ENCODE measurements at places on chromosomes 4 and X.

DNA sequence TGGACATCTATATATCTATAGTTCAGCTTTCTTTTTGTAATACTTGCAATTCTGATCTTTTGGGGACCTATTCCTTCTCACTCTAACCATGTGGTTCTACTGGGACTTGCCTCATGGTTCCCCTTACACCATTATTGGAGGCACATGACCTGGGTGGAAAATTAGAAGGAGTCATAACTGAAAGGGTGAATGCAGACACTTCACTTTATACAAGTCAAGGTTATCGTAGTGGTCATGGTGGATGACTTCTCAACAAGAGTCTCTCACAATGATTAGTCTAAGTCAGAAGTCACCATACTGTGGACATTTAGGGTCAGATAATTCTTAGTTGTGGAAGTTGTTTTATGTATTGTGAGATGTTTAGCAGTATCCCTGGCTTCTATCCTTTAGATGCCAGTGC is 10.5 kb upstream of the EIF4E start:
- no peak for DNase-seq

GRCh38 chrX:110086162-110086915 is 83.4 kb downstream of the TMEM164 start:
- no peak for DNase-seq

DNA sequence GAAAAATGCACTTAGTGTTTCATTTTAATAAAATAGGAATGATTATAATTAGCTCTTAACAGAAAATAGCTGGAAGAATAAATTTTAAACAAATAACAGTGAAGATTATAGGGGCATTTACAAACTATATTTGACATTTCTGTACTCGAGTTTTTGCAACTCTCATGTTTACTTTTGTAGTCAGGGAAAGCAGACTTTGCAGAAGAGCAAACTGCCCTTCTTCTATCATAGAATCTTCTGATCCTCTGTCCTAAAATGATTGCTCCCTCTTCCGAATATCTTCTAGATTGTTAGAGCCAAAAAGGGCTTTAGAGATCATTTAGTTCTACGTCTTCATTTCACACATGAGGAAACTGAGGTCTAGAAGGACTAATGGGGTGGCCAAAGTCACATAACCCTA is 219.0 kb downstream of the RELL1 start:
- no peak for DNase-seq

GRCh38 chr4:107147873-107148272 is 111.8 kb upstream of the DKK2 start:
- no peak for DNase-seq

- DNase-seq: no peak
These were observed 21.5 kb downstream of the HHIP start for GRCh38 chr4:144667500-144667899.

DNA sequence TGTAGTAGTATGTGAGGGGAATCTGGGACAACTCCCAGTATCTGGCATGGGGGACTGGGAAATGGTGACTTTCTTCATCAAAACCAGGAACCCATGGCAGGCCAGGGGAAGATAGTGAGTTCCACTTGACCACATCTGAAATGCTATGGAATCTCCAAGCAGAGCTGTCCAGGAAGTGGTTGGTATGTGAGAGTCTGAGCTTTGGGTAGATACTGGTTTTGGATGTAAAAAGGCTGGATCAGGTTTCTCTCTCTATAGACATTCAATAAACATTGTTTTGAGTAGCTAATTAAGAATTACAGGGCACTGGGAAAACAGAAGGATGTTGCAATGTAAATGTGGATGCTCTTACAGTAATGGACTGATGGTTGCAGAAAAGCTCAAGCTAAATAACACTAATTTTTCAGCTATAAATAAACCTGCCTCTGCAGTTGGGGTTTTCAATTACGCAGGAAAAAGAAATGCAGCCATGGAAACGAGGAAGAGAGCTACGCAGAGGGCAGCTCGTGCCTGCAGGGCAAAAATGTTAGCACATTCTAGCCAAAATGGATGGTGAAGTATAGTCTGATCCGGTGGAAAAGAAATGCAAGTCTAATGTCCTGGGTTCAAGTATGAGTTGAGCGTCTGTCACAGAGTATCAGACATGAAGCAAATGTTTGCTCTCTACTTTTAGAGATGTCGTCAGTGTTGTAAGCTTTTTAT is 13.4 kb upstream of the CHRNA9 start:
- DNase-seq: no peak

GRCh38 chr4:66279084-66279483 is 608.8 kb upstream of the EPHA5 start:
- DNase-seq: no peak

- DNase-seq: no peak
These were observed 1760.8 kb upstream of the PCDH10 start for GRCh38 chr4:131388277-131388676.

- DNase-seq: no peak
These were observed 68.4 kb upstream of the SCML1 start for GRCh38 chrX:17668929-17669328.

DNA sequence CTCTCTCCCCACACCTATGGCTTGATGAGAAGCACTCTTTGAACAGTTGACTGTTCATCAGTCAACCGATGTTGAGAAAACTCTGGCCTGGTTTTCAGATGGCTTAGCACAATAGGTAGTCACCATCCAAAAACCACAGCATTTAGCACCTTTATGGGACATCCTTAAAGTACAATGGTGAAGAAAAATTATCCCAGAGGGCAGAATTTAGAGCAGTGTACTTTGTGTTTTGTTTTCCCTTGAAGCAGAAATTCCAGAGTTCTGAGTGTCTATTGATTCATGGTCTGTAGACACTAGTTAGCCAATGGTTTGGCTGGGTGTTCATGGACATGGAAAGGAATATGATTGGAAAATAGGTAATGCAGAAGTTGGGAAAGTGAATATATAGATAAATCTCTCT is 487.0 kb downstream of the PDHA2 start:
- DNase-seq: no peak

- DNase-seq: no peak
These were observed 357 bp upstream of the IGBP1 start for GRCh38 chrX:70132877-70133302.

DNA sequence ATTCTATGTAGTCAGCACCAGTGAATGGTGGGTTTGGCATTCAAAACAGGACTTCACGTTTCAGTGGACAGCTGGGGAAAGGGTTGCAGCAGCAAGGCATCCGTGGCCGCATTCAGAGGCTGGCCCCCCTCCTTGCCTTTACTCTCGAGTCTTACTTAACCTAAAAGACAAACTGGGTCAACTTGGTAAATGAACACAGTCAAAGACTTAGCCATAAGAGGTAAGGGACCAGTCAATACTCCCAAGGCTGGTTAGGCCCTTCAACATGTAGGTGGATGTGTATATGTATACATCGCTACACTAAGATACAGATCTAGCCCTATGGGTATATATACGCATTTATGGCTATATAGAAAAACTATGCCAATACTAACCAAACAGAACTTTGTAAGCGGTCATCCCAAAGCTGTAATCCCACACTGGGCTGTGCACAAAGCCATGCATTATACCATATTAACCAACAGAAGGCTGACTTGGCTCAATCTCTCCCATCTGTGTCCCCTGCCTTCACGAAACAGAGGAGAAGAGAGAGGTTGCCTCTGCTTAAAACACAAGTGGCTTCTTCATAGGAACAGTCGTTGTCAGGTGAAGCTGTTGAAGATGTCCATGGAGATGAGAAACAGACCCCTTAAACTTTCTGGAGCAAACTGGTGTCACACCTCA is 61.9 kb downstream of the TSC22D3 start:
- no peak for DNase-seq
